NCI-H2171 treated with DMSO at 0.1 percent for 48 hours (cell line): ENCODE measurements at places on chromosomes 16 and 17.

GRCh38 chr16:2070576-2071453, 23.0 kb downstream of the TSC2 start:
- DNase-seq: no peak

DNA sequence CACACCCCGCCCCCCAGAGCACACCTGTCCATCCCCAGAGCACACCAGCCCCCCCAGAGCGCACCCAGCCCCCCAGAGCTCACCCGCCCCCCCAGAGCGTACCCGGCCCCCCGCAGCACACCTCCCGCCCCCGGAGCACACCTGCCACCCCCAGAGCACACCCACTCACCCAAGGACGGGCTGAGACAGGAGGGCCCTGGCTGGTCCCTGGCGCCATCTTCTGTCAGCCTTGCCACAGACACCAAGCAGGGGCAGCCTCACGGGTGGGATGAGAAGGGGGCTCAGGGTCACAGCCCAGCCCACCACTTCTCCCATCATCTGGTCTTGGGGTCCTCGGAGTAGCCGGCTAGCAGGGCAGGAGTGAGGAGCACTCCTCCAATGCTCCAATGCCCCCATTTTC, 31.8 kb downstream of the PIEZO1 start:
- DNase-seq: no peak

DNA sequence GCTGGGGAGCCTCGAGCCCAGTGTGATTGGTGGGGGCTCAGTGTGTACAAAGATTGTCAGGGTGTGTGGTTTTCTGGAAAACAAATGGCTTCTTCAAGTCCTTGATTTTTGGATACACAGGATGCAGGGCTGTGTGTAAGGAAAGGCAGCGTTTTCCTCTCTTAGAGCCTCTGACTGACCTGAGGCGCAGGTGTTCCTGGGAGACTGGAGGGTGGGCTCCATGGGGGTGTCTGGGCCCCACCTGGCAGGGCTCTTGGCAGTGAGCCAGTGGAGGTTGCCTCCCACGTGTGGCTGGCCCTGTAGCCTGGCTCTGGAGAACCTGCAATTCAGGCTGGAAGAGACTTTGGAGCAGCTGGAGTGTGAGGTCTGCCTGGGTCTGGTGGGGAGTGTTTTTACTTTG, 5.0 kb downstream of the FOXK2 start:
- peak; percentile 92 for DNase-seq

DNA sequence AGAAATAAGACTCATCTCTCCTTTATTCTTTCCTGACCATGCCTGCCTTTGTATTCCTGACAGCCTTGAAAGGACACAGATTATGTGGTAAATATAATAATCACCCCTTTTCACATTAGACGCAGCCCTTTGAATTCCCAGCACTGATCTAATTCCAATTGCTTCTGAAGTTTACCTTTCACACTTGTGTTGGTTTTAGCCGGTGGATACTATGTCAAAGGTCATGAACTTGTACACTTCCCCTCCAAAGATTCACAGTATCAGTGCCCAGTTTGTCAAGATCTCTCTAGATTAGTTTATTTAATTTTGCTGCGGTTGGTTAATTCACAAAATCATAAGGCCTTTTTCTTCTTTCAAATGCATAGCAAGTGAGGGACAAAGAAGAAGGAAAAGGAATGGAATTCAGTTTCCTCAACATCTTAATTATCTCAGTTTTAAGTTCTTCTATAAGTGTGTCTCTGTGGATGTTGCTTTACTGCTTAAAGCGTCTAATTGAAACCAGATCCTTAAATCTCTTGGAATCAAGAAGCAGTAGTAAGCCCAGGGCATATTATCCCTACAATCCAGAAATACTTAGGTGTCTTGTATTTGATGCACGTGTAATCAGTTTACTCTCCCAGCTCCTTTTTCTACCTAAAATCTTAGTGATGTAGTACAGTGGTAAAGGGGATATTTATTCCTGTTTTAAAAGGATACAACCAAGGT, 174.3 kb upstream of the TBX2 start:
- no peak for DNase-seq

- no peak for DNase-seq
These were observed at the start of gene TAT for GRCh38 chr16:71576971-71577370. TSS of gene TAT (minus strand) at chr16:71577092. CDS start at chr16:71576415, 677 bp downstream.

DNA sequence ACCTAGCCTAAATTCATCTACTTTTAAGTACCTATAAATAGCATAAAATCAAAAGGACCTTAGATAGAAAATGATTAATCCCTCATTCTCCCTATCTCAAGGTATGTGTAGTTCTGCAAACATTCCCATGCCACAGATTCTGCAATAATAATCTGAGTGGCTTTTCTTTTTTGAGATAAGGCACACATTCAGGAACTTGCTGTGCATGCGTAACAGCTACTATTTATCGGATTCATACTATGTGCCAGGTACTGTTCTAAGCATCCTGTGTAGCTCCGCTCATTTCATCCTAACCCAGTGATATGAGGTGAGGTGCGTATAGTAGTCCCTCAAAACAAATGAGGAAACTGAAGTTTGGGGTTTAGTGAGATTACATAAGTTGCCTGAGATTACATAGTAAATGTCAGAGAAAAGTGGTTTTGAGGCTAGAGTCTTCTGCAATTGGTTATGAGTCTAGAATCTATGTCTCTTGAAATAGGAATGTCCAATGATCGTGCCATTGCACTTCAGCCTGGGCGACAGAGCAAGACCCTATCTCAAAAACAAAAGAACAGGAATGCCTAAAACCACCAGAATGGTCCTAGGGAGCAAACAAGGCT, 2.0 kb upstream of the ZNF263 start:
- no peak for DNase-seq

GRCh38 chr17:78804777-78805176, 22.7 kb upstream of the CYTH1 start:
- no peak for DNase-seq

GRCh38 chr17:78450696-78451345, 72.4 kb downstream of the PGS1 start:
- peak; percentile 41 for DNase-seq

- DNase-seq: peak; percentile 77
These were observed 174.0 kb downstream of the KATNIP start for GRCh38 chr16:27723711-27724481.

DNA sequence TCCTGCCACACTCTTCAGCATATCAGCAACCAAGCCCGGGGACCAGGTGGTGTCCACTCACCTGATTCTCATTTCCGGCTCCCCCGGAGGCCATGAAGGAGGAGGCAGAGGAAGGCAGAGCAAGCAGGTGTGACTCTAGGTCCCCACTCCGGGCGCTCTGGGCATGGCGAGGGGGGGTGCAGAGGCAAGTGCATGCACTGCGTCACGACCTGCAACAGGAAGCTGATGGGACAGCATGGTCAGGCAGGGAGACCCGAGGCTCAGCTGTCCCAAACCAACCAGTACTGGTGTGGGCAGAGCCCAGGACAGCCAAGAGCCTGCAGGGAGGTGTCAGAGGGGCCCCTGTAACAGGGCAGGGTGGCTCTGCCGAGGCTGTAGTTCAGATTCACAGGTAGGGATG, 2.1 kb upstream of the ENGASE start:
- no peak for DNase-seq

DNA sequence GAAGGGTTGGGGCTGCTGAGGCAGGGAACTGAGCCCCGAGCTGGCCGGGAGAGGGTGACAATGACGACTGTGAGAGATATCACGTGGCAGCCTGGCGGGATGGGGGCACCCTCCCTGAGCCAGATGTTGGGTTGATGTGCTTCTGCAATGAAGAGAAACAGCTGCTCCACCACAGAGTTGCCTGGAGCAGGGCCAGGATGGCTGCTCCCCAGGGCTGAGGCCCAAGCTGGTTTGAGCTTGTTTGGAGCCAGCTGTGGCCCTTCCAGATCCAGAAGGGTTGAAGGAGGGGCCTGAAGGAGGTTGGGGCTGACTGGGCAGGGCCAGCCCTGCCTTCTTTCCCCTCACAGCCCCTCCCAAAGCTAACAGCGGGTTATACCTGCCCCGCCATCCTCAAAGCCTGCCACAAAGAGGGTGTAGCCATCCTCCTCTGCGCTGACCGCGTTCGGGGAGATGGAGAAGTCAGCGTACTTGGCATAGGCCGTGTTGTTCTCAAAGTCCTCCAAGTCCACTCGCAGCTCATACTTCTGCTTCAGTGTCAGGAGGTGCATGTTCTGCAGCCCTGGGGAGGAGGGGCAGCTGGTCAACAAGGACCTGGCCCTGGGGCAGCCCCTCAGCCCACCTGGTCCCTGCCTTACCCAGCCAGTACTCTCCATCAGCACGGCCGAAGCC, 2.1 kb downstream of the MFAP4 start:
- DNase-seq: peak; percentile 96

GRCh38 chr17:51662204-51663056, 402.1 kb downstream of the UTP18 start:
- DNase-seq: no peak

DNA sequence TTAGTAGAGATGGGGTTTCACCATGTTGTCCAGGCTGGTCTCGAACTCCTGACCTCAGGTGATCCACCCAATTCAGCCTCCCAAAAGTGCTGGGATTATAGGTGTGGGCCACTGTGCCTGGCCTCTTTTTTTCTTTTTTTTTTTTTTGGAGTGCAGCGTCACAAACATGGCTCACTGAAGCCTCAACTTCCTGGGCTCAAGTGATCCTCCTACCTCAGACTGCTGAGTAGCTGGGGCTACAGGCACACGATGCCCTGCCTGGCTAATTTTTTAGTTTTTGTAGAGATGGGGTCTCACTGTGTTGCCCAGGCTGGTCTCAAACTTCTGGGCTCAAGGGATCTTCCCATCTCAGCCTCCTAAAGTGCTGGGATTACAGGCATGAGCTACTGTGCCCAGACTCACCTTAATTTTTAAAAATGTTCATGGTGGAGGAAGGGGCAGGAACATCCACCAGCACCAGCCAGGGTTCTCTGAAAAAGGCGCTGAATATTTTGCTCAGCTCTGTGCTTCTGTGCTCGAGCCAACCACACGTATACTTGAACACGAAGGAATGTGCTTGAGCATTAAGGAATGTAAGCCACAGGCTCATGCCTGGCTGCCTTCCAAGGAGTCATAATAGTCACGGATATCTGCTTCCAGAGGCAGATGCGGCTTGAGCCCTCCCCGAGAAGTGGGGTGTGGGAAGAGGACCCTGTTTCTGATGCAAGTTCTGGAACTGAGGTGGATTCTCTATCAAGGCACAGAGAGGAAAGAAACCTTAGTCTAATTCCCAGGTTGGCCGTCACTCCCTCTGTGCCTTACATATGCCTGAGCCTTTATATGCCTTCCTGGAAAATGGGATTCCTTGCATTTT, 65.5 kb upstream of the CREBBP start:
- peak; percentile 36 for DNase-seq

DNA sequence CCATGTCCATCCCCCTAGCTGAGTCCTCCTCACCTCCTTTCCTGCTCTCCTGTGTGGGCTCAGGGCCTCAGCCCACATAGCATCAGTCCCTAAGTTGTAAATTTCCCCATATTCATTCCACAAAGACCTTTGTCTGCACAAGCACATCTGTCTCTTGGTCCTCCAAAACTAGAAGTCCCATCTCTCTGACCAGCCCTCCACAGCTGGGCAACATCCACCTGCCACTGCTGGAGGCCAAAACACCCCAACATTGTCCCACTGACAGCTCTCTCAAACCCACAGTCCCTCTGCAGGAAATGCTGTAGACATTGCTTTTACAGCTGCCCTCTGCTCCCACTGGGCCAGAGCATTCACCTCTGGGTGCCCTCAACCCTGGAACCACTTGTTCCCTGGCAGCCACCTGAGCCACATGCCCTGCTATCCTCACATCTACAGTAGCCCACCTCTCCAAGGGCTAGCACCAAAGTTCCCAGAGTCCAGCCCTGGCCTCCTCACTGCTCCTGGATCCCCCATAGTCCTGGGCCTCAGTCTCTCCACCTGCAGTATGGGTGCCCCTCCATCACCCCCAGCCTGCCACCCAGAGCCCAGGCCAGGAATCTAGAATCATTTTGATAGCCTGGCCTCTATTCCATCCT, 1722.7 kb downstream of the TP53TG3F start:
- no peak for DNase-seq

DNA sequence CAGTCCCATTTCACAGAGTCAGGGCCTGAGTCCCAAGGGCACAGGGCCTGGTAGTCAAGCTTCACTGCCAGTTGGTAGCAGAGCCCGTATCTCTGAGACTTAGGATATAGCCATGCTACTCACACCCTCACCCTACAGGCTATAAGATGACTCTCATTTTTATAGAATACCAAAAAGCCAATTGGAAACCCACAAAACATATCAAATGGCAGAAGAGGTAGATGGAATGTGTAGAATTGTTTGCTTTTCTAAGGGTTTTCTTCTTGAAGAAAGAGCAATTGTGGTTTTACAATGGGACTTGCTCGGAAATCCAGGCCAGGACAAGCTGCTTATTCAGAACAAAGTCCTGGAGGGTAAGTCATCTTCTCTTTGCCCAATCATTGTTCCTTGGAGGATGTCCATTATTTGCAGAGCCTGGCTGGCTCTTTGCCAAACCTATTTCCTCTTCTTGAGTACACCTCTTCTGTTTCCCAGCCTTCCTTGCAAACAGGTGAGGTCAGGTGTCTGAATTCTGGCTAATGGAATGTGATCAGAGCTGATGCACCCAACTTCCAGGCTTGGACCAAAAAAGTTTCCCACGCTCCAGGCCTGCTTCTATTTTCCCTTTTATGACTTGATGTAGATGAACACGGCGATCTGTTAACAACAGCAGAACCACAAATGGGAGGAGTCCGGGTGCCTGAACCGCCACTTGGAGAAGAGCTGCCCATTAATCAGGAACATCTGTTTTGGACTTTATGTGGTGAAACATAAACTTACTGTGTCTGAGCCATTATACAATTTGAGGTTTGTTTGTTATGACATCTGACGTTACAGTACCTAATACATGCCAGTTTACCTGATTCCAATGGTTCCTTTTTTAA, 16.9 kb upstream of the CCL22 start:
- no peak for DNase-seq

GRCh38 chr16:78478267-78478861, 378.9 kb downstream of the WWOX start:
- DNase-seq: peak; percentile 25

GRCh38 chr17:63070031-63070430, 104.0 kb downstream of the TANC2 start:
- no peak for DNase-seq

DNA sequence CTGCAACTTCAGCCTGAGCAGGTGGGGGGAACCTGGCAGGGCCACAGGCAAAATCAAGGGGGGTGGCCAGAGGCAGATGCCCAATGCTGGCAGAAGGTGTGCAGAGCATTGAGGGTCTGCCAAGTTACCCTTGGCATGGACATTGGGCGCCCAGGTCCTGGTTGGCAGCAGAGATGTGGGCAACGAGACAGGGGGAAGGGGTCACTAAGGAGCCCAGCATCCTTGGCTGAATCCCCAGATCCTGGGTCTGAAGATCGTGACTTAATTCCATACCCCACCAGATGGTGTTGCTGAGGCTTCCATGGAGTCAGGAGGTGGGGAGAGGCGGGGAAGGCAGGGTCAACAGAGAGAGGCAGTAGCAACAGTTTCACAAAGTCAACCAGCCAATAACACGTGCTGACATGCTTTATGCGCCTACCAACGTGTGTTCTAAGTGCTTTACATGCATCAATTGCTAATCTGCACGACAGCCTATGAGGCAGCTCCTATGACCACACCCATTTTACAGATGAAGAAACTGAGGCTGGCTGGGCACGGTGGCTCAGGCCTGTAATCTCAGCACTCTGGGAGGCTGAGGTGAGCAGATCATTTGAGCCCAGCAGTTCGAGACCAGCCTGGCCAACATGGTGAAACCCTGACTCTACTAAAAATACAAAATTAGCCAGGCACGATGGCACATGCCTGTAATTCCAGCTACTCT, 83.3 kb downstream of the GSG1L start:
- peak; percentile 77 for DNase-seq

GRCh38 chr16:4832698-4833343, 14.3 kb downstream of the GLYR1 start:
- DNase-seq: no peak

GRCh38 chr17:7589891-7590691, at the start of gene SOX15:
TSS of gene SOX15 (minus strand) at chr17:7590094. CDS start at chr17:7589676, 418 bp downstream.
- peak; percentile 54 for DNase-seq
